ENCODE measurements at places on chromosomes 11 and 22.

GRCh38 chr11:86785576-86785975, 14.8 kb upstream of the PRSS23 start:
- DNase-seq = no peak

DNA sequence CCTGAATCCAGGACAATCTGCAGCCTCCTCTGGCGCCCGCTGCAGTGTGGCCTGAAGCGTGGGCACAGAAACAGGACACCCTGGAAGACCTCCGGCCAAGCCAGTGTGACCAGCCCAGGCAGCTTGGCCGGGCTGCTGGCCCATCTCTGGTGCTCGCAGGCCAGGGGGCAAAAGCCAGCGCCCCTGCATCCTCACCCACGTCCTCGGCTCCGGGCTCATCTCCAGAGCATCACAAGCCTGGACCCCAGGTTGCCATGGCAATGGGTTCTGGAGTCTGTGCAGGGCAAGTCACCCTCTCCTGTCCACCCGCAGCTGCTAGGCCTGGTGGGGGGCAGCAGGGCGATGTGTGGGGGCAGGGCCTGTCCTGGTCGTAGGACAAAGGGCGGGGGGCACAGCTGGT, 9.3 kb upstream of the PDGFB start:
- no peak for DNase-seq

DNA sequence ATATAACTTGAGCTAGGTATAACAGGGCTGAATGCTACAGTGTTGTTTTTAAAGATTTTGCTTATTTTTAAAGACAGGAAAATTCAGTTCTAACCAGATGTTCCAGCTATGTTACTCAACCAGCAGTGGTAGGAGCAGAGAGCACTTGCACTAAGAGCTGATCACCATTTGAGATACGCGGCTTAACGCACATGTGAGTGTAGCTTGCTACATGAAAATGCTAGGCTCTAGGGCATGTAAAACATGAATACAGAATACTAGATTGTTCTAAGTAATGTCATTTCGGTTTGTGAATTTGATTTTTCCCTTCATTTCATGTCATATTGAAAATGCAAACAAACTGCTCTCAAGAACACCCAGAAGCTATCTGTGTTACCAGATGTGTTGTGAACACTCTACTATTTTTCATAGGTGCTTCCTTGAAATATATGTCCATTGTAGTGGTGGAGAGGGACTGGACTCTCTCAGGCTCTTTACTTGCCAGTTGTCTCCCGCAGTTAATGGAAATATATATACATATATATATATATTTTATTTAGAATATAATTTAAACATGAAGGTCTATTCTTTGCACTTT, 10.8 kb upstream of the TECTA start:
- no peak for DNase-seq

GRCh38 chr11:127098684-127099083, 98.1 kb upstream of the KIRREL3 start:
- DNase-seq = no peak

GRCh38 chr11:4539603-4540219, 5.3 kb upstream of the OR52M1 start:
- DNase-seq = peak; percentile 39

- DNase-seq = no peak
Observed at GRCh38 chr11:12242966-12243365, 132.6 kb downstream of the MICAL2 start.

GRCh38 chr22:50714150-50714549, 23.9 kb upstream of the ACR start:
- DNase-seq = no peak

GRCh38 chr11:35927682-35928081, 16.2 kb upstream of the LDLRAD3 start:
- DNase-seq = no peak

DNA sequence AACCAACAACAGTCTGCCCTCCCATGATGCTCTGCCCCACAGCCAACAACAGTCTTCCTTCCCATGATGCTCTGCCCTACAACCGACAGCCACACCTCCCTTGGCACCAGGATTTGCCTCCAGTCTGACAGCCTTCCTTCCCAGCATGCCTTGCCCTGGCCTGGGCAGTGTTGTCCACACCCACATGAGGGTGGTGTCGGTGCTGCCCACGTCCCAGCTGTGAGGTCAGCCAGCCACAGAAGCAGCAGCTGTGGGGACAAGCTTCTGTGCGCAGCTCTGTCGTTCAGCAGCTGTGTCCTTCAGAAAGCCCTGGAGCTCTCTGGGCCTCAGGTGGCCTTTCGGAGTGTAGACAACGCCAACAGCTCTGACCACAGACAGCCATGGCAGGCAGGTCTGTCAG, 1378.9 kb downstream of the BRD1 start:
- DNase-seq = no peak

GRCh38 chr11:36012979-36013378, 69.1 kb downstream of the LDLRAD3 start:
- DNase-seq = no peak

GRCh38 chr11:121688860-121689614, 236.3 kb upstream of the SORL1-AS1 start:
- no peak for DNase-seq

- DNase-seq = no peak
Observed at GRCh38 chr22:49404020-49404419, 423.7 kb downstream of the BRD1 start.

- no peak for DNase-seq
Observed at GRCh38 chr11:3152471-3153110, 12.5 kb downstream of the OSBPL5 start.

GRCh38 chr22:41620589-41621098, at the start of gene DESI1:
DESI1 (minus strand) TSS chr22:41621043; CDS start chr22:41620839, 204 bp downstream.
- no peak for DNase-seq

GRCh38 chr11:120574876-120575275, 63.3 kb downstream of the GRIK4 start:
- DNase-seq = no peak

- DNase-seq = peak; percentile 78
Observed at GRCh38 chr11:66510271-66510989, at the start of gene BBS1. BBS1 (plus strand) TSS chr11:66510635; CDS start chr11:66510660, 25 bp downstream.

- no peak for DNase-seq
Observed at GRCh38 chr11:66843776-66844495, 695 bp downstream of the RCE1 start.

DNA sequence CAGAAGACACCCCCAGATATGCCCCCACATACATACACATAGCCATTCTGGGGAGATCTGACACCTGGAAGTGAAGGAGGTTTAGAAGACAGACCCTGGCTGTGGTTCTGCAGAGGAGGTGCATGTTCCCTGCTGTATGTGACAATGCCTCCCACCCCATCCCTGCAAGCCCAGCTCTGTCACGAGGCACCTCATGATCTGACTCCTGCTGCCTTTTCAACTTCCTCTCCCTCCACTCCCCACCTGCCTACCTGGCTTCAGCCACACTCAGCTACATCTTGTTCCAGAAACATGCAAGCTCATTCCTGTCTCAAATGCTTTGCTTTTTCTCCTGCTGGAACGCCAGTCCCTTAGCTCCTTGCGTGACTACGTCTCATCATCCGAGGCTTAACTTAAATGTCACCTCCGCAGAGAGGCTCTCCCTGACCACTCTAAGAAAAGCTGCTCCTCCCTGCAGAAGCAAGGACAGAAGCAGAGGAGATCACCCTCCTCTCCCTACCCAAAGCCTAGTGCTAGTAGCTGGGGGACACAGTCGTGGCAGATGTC, 114.5 kb downstream of the FEZ1 start:
- no peak for DNase-seq

GRCh38 chr11:625636-626268, 997 bp upstream of the CDHR5 start:
- DNase-seq = no peak

DNA sequence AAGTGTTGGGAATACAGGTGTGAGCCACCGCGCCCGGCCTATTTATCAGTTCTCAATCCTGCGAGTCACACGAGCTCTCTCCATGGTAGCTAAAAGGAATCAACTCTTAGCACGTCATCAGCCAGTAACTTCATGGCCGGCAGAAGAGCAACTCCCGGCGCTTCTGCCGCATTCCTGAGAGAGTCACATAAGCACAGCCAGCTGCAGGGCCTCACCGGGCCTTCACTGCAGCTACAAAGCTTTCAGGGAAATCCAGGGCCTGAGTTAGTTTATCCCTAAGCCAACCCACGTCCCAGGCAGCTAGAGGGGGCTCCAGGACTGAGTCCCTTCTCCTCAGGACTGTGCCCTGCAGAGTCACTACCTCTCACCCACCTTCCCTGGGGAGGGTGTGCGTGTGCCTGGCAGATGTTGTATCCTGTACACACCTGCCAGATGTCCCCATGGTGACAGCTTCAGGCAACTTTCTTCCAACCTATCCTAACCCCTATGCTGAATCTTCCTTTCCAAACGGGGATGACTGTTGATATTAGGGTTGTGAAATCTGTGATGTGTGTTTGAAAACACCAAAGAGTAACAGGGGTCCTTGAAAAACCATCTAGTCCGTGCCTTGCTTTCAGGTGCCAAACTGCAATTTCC, 45.9 kb upstream of the ARFGAP3 start:
- DNase-seq = no peak

- DNase-seq = no peak
Observed at GRCh38 chr11:30561691-30562415, 24.3 kb downstream of the MPPED2 start.

Measured in activated CD4-positive, alpha-beta T cell treated with anti-CD3 and anti-CD28 coated beads, Interleukin-2, amount 50 U/mL, for 16 hours (primary cell).